Kidney (tissue), 22 donors: ENCODE measurements at places on chromosomes 11 and 22. TPM values are rescaled to one million over a fixed set of nuclear protein-coding genes. Genes with fewer than 3 reads are reported as not detected.

DNA sequence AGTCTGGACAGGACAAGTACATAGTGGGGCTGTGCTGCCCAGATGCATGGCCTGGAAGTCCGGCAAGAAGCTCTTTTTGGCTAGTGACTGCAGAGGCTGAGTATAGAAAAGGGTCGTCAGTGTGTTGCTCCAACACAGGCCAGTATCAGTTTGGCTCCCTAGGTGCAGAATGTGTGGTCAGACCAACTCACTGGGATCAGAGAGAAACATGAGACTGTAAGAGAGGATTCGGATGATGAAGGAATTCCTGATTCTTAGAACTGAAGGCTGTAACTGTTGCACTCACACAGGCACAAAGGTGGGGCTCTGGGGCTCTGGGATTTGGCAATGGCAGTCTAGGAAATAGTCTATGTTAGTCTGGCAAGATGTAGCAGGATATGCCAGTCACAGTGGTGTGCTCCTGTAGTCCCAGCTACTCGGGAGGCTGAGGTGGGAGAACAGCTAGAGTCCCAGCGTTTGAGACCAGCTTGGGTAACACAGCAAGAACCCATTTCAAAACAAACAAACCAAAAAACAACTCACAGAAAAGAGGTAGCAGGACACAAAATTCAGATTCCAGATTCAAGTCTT is 11.1 kb upstream of the UPB1 start:
- no peak for DNase-seq

DNA sequence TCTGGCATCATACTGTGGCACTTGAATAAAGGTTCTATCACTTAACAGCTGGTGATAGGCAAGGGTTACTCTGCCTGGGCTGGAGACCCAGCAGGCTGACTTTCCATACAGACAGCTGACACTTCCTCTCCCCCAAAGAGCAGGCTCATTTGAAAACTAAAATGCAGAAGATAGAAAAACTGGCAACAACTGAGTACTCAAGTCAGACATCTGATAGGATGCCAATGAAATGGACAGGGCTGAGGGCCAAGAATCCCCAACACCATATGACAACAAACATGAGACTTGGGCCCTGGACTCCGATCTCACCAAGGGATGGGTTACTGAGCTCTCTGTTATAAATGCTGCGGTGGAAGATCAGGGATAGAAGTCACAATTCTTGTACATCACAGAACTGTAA is 237.2 kb downstream of the LRRC4C start:
- DNase-seq, result no peak

DNA sequence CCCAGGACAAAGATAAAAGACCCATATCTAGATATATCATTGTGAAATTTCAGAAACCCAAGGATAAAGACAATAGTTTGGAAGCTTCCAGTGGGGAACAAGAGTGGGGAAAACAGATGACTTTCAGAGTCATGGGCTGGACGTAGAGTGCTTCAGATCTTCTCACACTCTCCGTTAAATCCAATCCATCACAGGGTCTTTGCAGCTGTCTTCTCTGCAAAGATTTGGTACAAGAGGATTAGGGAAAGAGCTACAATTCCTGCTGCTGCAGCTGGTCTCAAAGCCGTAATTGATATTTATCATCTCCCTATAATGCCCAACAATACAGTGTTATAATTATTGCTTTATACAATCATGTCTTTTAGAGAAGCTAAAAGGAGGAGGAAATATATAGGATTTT is 63.4 kb upstream of the CLPB start:
- DNase-seq, result no peak

- DNase-seq, result no peak
Observed at GRCh38 chr22:45628515-45628914, 43.1 kb upstream of the ATXN10 start.

GRCh38 chr22:44929359-44930015 is 80.3 kb downstream of the PHF21B start:
- no peak for DNase-seq

GRCh38 chr11:46490666-46491065 is 99.1 kb upstream of the CHRM4 start:
- no peak for DNase-seq

DNA sequence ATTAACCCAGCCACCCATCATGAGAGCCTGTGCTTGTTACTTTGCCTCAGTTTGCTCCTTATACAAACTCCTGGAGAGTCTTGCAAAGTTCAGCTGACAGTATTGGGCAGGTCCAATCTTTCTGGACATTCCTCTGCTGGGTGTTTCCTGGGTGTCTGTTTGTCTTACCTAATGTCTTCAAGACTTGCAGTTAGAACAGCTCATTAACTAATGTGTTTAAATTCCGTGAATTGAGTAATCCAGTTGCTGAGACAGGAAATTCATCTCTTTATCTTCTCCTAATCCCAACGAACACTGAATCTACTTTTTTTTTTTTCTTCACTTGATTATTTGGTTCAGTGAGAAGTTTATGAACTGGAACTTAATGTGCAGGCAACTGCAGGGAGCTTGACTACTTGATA is 20.6 kb downstream of the BCO2 start:
- DNase-seq, result peak; percentile 38

DNA sequence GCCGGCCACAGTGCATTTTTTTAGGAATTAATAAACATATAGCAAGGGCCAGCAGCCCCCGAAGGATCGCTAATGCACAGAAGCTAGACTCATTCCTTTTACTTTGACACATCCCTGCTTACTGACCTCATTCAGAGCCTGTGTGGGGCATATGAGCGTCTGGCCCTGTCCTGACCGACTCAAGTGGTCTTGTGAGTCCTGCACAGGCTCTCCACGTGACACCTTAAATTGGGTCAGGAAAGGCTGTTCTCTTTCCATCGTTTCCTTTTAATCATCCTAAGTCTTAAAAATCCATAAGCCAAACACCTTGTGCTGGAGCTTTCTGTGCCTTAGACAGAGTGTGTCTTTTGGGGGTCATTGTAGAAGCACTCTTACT is 18.6 kb downstream of the SDHAF2 start:
- no peak for DNase-seq

DNA sequence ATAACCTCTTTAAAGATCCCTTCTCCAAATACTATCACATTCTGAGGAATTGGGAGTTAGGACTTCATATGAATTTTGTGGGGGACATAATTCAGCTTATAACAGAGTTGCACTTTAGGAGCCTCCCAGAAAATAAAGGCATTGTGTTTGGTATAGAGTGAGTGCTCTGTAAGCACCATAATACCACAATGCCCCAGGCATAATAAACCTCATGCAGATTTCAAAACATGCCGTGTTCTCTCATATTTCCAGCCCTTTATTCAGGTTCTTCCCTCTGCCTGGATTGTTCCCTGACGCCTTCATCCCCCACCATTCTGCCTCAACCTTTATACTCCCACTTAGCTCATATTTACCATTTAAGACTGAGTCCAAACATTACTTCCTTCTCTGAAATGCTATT is 398.8 kb upstream of the FAT3 start:
- no peak for DNase-seq

- DNase-seq, result peak; percentile 74
Observed at GRCh38 chr22:42376711-42377554, 55.3 kb downstream of the NFAM1 start.

- no peak for DNase-seq
Observed at GRCh38 chr11:126088999-126089398, 26.3 kb upstream of the CDON start.

- DNase-seq, result no peak
Observed at GRCh38 chr11:737366-737765, 9.9 kb upstream of the TALDO1 start.

- no peak for DNase-seq
Observed at GRCh38 chr22:44847892-44848291, 95.5 kb downstream of the ARHGAP8 start.

GRCh38 chr22:26718905-26719304 is 61.5 kb downstream of the MIAT start:
- DNase-seq, result no peak

GRCh38 chr22:29520851-29521250 is 32.7 kb downstream of the THOC5 start:
- no peak for DNase-seq

DNA sequence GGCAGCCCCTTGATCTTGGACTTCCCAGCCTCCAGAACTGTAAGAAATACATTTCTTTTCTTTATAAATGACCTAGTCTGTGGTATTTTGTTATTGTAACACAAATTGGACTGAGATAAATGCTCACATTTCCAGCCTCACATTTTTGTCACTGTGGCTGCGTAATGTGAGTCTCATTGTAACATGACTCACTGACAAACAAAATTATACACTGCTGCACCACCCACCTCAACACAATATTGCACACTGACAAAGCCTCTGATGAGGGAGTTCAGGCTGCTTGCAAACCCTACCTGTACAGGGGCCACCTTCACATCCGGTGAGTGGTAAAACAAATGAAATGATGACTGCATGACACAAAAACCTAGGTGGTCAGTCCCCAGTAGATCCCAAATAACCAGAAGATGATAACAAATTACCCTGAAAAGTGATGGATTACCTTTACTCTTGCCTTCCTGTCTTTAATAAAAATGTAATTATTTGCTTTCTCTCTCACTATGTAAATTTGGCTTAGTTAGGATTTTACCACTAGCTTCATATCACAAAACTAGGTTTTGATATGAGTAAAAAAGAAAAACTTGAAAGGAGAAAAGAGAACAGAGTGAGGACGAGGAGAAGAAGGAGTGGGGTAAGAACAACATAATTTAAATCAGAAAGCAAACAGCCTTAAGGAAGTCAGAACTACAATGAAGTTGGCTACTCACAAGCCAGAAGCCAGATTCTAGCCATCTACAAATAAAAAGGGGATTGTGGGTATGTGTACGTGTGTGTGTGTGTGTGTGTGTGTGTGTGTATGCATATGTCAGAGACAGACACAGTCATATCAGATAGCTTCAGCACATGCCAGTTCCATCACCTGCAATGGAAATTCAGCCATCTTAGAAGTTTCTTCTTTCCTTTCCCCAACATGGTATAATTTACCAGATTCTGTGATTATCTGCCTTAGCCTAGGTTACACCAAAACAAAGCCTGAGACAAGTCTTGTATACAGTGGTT is 53.4 kb upstream of the SESN3 start:
- DNase-seq, result no peak

DNA sequence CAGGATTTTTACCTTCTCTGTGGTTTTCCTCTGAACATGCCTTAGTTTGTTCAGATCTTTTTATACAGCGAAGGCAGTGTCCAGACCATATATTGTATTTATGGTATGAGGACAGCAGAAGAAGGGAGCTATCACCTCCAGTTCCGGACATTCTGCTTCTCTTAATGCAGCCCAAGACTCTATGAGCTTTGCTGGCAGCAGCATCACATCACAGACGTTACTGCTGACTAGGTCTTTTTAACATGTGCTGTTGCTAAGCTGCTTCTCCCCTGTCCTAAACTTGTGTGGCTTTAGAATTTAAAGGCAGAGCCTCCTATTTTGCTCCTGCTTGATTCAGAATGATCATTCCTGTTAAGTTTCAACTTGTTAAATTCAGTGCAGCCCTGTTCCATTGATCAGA is 13.4 kb downstream of the MICAL2 start:
- no peak for DNase-seq

DNA sequence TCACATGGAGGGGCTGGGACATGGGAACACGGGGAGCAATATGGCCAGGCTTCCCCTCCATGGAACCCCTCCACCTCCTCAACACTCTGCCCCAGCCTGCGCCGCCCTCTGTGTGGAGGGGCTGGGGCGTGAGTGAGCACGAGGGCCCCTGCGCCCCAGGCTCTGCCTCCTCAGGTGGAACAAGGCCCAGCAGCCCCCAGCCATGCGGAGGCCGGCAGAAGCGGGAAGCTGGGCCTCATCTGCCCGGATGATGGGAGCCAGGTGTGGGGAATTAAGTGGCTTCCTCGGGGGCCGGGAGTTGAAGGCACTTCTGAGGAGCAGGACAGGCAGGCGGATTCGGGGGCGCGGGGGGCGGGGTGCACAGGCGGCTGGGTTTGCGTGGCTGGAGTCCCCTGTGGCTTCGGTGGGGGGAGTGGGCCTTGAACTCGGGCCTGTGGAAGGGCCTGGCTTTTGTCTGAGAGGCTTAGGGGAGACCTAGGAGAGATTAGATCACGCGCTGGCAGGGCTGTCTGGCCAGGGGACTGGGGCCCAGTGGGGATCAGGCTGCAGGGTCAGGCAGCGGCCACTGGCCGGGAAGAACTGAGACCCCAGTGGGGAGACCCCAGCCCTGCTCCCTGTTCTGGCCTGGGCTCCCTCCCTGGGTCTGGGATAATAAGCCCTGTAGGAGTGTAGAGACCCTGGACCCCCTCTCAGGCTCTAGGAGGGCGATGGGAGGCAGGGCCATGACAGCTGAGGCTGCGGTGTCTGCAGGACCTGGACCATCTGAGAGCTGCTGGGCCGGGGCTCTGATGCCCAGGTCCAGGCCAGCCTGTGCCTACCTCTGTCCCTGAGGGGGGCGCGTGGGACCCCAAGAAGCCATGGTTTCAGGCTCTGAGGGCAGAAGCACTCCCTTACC is 13.3 kb downstream of the PRR33 start:
- peak; percentile 67 for DNase-seq

DNA sequence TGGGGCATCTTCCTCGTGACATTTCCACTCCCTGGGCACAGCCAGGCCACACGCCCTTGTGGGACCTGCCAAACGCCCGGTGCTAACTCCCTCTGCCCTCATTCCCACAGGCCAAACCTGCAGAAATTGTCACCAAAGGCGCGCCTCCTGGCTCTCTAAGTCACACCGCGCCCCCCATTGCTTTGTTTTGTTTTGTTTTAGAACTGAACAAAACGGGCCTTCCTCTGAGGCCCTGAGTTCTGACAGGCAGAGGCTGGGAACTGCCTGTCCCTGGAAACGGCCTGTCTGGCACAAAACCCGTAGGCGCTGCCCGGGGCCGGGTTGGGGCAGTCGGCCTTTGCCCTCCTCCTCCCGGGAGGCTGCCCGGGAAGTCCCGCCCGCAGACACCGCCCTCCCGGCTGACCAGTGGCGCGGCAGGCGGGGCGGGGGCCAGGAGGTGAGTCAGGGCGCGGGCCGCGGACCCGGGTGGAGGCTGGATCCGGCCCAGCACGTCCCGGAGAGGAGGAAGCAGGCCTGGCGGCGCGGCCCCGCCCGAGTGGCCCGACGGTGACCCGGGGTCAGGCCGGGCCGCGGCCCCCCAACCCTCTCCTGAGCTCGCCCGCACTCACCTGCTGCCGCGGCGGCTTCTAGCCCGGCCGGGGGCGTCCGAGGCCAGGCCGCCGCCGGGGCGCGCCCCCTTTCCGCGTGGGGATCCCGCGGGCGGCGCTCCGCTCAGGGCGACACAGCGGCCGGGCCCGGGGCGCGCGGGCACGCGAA is 465 bp downstream of the SUN2 start:
- DNase-seq, result peak; percentile 45

MUC5AC gene
- total RNA-seq, result 0.03 TPM

ZW10 gene
- 11.0 TPM for total RNA-seq

GNAZ gene
- 5.7 TPM for total RNA-seq

TRPM5 gene
- 0.25 TPM for total RNA-seq

RPS25 gene
- total RNA-seq, result 852 TPM

EHF gene
- 65.5 TPM for total RNA-seq

APOL5 gene
- not detected for total RNA-seq

MPPED2 gene
- total RNA-seq, result 12.9 TPM

TMPRSS6 gene
- total RNA-seq, result 1.4 TPM
